Activated naive CD4-positive, alpha-beta T cell treated with anti-CD3 and anti-CD28 coated beads, Interleukin-2, amount 50 U/mL, for 16 hours (primary cell): ENCODE measurements at places on chromosomes 3 and 15.

GRCh38 chr3:24457719-24458118 lies 36.9 kb downstream of the THRB start:
- DNase-seq: no peak

DNA sequence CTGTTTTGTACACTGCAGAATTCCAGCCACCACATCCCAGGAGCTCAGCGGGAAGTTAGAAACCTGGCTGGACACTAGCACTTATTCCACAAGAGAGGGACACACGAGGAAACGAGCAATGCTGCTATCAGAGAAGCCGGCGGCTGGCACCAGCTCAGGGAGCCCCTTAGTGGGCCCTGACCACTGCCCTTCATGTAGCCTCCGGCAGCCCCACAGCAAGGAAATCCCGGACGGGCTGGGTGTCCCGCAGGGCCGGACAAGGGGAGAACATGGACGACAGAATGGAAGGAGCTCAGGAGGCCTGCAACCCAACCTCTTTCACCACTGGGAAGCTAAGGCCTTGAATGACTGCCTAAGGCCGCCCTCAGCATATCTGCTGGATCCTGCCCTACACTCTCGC lies 32.5 kb downstream of the RBPMS2 start:
- no peak for DNase-seq

- no peak for DNase-seq
These were observed 139.3 kb downstream of the STT3B start for GRCh38 chr3:31671976-31672375.

GRCh38 chr15:55823699-55824340 lies 80.9 kb upstream of the PRTG start:
- DNase-seq: no peak

DNA sequence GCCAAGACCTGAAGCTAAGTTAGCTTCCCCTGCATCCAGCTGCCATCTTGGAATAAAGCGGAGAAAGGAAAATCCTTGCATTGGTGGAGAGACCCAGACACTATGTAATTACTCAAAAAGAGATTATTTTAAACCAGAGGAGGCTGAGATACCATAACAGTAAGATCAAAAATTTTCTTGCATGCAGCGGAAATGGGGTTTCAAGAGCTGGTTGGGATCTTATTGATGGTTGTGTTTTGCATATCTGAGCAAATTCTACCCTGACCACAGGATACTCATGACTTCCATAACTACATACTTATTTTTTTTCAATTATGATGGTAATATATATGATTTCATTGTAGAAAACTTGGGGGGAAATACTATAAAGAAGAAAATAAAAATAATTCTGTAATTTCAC lies 17.5 kb downstream of the TMEM158 start:
- no peak for DNase-seq

- no peak for DNase-seq
These were observed 4.8 kb upstream of the CCR5 start for GRCh38 chr3:46365737-46366524.

DNA sequence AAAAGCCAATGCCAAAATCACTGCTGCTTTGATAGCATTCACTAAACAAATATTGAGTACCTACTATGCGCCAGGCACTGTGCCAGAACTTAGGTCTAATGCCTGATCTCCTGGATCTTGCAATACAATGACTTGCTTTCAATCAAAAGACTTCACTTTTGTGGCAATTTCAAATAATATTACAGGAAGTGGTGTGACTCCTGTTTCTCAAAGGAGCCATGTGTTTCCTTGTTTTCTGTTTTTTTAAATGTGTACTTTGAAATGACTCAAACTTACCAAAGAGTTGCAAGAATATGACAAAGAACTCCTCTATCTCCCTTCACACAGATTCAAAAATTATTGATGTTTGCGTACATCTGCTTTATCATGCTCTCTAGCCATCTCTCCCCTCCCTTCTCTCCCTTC lies 18.3 kb downstream of the OSBPL10 start:
- DNase-seq: no peak

DNA sequence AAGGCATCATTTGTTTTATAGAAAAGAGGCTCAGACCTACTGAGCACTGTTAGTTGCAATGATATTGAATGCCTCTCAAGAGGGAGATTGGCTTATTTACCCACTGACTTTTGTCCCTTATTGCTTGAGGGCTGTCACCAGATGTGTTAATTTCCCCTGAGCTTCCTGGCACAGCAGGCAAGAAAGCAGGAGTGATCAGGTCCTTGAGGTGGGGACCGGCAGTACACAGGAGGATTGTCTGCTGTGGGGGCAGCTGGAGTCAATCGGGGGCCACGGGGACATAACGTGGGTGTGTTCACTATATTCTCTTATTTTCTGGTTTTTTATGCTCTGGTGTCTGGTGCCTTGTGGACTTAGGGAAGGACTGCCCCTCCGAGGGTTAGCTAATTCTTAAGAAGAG lies 44.6 kb downstream of the GASK1A start:
- no peak for DNase-seq

DNA sequence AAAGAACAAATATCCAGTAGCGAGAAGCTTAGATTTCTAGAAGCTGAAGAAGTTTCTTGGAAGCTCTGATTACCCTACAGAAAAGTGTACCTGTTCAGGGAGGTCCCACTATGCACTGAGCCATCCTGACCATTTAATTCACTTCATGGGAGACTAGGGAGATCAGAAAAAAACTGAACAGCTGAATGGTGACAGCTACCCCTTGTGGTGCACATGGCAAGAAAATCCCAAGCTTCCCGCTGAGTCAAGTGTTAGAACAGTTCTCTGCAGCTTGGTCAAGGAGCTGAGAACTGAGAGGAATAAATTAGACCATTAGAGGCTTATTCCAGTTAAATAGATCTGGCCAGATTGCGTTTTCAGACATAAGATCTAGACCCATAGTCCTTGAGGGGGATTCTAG lies 197.2 kb upstream of the VEPH1 start:
- no peak for DNase-seq

DNA sequence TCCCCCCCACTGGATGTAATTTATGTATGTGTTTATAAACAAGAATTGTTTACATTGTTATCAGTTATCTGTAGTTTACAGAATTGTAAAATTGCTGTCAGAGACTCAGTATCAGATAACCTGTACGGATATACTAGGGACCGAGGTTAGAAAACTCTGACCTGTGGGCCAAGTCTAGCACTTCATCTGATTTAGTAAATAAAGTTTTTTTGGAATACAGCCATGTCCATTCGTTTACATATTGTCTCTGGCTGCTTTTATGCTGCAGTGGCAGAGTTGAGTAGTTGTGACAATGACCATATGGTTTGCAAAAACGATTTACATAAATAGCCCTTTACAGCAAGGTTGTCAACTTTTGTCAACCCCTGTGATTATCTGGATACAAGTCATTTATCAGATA lies 52.6 kb downstream of the LRRC28 start:
- no peak for DNase-seq

DNA sequence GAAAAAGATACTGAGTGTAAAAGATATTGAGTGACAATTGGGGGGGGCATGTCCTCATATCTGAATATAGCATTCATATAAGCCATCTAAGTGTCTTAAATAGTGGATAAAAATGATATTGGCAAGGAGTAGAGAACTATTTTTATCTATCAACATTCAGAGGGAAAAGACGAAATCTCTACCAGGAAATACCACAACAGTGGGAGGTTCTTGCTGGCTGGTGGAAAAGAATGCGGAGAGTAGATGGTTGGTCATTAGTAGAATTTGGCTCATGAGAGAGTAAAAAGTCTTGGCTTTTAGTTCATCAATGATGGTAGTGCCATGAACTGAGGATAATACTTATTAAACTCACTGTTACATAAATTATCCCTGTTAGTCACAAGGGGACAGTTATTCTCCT lies 4.8 kb upstream of the TCF12 start:
- no peak for DNase-seq

- no peak for DNase-seq
These were observed 43.1 kb upstream of the TP63 start for GRCh38 chr3:189588070-189588469.

DNA sequence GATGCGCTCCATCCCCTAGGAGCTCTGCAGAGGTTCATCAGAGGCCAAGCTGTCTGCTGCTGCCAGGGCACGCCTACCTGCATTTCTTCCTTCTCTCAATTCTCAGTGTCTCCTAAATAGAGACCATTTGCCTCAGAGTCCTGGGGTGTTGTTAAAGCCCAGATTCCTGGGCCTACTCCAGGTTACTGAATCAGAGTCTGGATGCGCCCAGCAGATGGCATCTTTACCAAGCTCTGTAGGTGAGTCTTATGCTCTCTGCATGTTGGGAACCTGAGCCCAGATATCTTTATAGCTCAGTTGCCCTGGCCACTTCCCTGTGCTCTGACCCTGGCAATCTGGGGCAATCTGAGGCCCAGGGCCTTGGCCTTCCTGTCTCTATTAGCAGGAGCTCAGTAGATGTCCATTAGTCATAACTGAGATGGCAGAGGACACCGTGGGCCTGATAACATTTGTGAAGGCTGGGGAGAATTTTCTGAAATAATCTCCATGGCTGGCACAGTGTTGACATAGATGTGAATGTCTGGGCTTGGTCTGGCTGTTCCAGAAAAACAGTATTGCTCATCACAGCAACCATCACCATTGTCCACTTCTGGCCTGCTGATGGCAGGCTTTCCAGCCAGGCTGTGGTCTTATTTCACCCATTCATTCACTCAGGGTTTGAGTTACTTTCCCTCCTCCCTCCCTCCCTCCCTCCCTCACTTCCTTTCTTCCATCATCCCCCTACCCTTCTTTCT lies 13.3 kb upstream of the RBP1 start:
- DNase-seq: no peak

DNA sequence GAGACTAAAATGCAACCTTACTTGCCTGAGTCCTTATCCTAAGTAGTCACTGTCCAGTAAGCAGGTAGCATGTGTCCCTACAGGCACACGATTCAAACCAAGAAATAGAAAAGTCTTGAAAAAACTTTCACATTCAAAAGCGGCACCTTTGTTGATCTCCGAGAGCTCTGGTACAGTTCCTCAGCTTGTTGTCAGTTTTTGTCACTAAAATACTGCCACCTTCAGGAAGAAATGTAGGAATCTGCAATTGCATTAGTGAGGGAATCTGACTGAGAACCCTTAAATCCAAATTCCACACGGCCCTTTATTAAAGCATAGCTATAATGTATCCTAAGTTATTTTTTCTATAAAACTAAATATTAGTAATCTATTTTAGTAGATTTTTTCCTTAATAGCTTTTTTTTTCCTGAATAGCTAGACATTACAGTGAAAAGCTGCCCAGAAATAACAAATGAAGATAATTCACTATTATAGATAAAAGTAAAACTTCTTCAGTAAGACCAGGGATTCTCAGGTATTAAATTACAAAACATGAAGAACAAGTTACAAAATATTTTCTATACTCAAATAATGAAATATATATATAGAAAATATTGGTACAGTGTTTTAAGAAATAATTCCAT lies 44.0 kb downstream of the CCDC54 start:
- no peak for DNase-seq

GRCh38 chr3:127954640-127955039 lies 39.6 kb downstream of the KBTBD12 start:
- no peak for DNase-seq

DNA sequence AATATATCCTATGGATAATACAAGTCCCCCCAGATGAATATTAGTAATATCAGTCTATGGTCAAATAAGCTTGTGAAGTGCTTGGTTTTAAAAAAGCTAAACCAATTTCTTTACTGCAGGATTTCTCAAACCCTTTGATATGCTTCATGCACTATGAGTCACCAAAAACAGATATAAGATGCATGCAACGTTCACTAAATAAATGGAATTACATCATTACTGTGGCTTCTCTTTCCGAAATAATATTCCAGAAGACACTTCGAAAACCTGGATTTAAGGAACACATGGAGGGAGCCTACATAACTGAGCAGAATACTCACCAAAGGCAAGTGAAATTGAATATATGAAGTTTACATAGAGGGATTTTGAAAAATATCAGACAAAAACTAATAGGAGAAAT lies 126.3 kb upstream of the ABI3BP start:
- no peak for DNase-seq

GRCh38 chr15:40008061-40008765 lies 30.8 kb downstream of the SRP14 start:
- no peak for DNase-seq

DNA sequence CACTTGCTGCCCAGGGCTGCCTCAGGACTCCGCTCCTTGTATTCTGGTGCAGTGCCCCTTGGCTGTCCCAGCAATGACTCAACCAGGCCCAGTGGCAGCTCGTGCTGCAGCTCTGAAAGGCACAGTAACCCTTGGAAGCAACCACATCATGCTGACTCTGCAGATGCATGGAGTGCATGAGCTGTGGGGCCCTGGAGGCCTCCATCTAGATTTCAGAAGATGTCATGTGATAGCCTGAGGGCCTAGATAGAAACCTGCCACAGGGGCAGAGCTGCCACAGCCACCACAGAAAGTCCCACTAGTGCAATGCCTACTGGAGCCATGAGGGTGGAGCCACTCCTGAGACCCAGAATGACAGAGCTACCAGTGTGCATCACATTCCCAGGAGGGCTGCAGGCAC lies 117.1 kb upstream of the SMAD3 start:
- no peak for DNase-seq

DNA sequence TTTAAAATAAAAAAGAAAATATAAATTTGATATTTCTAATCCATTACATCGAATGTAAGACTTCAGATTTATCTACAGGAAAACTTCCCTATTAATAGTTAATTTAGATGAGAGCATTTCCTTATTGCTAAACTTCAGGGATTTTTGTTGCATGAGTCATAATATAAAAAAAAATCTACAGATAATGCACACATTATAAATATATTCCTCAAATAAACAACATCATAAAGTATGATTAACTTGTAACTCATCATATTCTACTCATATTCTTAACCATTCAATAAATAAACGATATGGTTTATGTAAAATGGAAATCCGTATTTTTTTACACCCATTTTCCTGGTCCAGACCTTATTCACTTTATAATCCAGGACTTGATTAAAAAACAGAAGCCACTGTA lies 477.0 kb downstream of the EPHA3 start:
- no peak for DNase-seq

DNA sequence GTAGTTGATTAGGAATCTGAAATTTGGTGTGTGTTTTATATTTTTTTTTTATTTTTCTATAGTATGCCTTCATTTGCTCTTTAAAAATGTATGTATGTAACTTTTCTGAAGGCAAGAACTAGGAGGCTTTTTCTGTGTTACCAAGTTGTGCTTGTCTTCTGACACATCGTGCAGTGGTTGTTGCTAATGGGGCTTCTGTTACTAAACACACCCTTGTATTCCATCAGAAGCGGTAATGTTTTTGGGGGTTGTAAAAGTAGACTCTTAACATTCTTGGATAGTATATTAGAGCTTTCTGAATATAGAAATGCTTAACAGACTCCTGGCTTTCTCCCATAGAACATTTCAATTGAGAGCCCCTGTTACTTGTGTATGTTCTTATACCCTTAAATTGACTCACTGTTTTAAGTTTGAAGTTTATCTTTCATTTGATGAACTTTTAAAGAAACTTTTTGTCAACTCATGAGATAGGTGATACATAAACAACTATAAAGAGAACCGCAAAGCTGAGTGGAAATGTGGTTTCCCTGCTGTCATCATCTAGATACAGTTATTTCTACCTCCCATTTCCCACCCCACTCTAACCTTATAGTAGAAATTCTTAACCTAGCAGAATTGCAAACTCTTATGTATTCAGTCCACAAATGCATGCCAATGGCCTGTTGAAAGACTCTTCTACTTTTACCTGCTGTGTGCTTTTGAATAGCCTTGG lies 2.5 kb downstream of the TIPARP start:
- no peak for DNase-seq
